ENCODE measurements at places on chromosomes 7 and 10.

- DNase-seq: no peak
Observed at GRCh38 chr10:20986049-20986448, 88.9 kb upstream of the NEBL start.

DNA sequence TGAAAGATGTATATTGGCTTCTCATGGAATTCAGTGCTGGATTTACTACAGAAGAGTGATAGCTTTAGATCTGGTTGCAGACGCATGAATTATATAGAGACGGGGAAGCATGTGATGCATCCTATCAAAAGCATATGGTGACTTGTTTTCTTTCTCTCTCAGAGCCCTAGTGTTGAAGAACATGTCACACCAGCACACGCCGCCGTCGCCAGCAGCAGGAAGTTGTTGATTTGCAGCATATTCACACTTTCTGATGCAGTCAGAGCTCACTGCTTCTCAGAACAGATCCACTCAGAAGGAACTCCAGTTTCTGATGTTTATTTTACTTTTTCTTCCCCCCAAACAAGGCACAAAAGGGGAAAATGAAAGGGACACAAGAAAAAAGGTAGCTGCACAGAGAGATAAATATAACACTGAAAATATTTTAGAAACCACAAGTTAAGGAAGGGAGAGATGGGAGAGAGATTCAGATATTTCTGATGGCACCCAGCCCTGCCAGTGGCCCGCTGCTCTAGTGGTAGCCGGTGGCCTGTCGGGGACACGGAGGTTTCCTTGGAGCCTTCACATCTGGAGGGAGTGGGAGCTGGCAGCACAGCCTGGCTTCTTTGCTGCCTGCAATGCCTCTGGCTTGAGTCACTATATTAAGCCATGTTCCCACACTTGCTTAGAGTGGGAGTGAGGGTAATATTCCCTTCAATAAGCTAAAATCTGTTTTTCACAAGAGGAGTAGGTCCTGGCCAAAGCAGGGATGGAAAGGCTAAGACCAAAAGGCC, 123.2 kb downstream of the NRP1 start:
- no peak for DNase-seq

- no peak for DNase-seq
Observed at GRCh38 chr7:99419323-99420021, 10.7 kb downstream of the BUD31 start.

GRCh38 chr7:81926154-81926553, 156.3 kb upstream of the HGF start:
- DNase-seq: no peak

DNA sequence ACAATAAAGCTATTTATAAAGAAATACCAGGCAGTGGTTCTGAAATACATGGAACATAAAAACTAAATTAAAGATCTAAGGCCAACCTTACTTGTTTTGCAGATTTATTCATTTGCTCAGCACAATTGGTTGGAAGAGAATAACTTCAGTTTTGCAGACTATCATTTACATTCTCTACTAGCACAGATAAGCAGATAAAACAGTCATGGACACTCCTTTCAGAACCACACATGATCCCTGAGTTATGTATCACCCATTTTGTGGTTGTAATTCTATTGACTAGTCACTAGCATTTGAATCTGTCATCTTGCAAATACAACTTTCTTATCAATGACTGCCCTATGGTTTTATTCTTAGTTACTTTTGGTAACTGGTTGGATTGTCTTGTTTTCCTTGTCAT, 45.1 kb downstream of the PRKAR2B start:
- DNase-seq: no peak

GRCh38 chr10:126504063-126504760, 115.9 kb upstream of the ADAM12 start:
- peak; percentile 53 for DNase-seq

DNA sequence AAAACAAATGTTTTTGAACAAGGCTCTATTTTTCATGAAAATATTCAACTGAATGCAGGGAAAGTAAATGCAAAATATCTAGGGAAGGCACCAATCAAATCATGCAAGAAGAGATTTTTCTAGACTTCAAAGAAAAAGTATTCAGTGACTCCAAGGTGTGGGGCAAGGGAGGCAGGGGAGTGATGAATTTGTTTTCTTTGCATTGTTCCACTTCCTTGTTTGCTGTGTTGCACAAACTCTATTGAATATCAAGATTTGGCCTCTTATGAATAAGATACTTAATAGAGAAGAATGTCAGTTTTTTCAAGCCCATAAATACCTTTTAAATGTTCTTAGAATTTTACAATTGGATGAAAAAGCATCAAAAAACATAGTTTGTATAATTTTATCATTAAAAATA, 26.4 kb downstream of the STEAP1 start:
- no peak for DNase-seq

- no peak for DNase-seq
Observed at GRCh38 chr7:29291723-29292618, 97.4 kb downstream of the CHN2 start.

- DNase-seq: no peak
Observed at GRCh38 chr7:70612811-70613210, 519.1 kb upstream of the GALNT17 start.

GRCh38 chr10:5568984-5569383, 44.2 kb downstream of the CALML3 start:
- no peak for DNase-seq

DNA sequence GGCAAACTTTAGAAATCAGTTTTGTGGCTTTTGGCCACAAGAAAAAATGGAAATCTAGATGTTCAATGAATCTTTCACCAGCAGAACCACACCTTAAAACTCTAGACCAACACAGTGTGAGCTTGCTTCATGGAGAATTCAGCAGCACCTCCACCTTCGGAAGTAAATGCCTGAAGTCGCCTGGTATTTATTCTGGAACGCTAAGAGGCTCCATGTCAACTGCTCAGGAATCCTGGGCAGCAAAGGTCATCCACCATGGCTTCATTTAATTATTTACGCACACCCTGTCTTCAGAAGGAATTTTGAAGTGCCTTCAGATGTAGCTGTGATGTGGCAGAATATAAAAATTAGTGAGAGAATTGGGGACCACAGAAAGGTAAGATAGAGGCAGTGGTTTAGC, 167.7 kb downstream of the GFRA1 start:
- no peak for DNase-seq

- DNase-seq: no peak
Observed at GRCh38 chr10:8063128-8063908, 8.8 kb downstream of the GATA3 start.

DNA sequence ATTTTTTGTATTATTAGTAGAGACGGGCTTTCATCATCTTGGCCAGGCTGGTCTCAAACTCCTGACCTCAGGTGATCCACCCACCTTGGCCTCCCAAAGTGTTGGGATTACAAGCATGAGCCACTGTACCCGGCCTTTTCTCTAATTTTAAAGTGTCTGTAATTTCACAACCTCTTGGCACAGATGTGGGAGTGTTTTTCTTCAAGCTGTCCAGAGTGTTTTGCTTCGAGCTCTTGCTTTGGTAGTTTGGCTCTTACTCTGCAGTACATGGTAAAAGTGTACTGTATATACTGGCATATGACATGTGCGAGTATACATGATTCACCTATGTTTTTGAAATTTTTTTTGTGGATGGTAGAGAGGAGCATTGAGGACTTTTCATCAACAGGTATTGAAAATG, 9.8 kb downstream of the SRGN start:
- DNase-seq: no peak

GRCh38 chr10:102620138-102620590, 24.1 kb upstream of the TRIM8 start:
- DNase-seq: no peak

- DNase-seq: no peak
Observed at GRCh38 chr7:117087639-117088396, 134.5 kb downstream of the ST7 start.

GRCh38 chr10:47330366-47330765, 8.1 kb downstream of the GDF2 start:
- DNase-seq: no peak

GRCh38 chr10:93821051-93821772, 63.5 kb downstream of the LGI1 start:
- no peak for DNase-seq

- DNase-seq: no peak
Observed at GRCh38 chr7:142669074-142669654, 80.1 kb upstream of the PRSS1 start.

DNA sequence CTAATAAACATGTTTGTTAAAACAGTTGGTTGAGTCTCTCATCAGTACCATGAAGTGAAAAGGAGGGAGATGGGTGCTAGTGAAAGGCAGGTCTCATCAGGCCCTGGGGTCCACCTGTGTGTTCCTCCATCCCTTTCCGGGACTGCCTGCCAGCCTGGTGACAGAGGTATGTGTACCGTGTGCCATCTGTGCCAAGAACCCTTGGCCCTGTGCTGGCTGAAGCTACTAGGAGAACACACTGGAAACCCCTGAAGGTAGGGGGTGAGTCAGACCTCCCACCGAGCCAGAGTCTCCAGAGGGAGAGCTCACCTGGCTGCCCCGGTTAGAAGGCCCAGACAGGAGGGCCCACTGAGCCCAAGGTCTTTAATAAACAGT, 2.3 kb downstream of the DDIT4 start:
- DNase-seq: no peak

- DNase-seq: no peak
Observed at GRCh38 chr7:106246902-106247711, 37.7 kb downstream of the NAMPT start.

- DNase-seq: no peak
Observed at GRCh38 chr7:65441010-65441409, 67.4 kb downstream of the ZNF92 start.

GRCh38 chr7:126079581-126079980, 1150.0 kb upstream of the POT1 start:
- DNase-seq: no peak

DNA sequence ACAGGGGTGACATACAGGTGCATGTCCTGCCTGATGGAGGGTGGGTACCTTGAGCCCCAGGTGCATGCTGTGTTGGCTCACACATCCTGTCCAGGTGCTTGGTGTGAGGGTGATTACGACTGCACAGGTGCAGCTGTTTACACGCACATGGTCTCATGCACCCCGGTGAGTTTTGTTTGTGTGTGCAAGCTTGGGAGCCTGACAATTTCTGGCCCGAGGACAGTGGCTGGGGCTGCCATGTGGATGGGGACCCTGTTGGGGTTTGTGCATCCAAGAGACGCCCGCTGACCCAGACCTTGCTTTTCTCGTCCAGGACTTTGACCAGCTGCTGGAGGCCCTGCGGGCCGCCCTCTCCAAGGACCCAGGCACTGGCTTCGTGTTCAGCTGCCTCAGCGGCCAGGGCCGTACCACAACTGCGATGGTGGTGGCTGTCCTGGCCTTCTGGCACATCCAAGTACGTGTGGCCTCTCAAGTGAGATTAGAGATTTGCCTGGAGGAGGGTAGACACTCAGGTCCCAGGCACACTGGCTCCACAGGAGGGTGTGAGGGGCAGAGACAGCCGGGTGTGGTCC, 61.7 kb downstream of the PRF1 start:
- DNase-seq: no peak

DNA sequence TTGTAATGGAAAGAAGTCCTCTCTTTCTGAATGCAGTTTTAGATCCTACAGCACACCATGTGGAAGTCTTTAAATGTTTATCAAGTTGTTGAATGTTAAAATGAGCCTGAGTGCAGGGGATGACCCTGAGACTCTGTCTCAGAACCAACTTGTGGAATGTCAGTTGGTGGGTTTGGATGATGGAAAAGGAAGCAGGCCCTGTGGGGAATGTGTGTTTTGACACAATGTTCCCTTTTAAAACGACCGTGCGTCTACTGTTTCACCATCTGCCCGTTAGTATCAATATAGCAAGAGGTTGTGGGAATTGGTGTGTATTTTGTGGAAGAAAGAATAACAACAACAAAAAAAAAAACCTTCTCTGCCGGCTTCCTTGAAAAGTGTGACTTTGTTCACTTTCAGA, 8.3 kb downstream of the DYNC1I1 start:
- DNase-seq: no peak

- no peak for DNase-seq
Observed at GRCh38 chr10:98852686-98853085, 383.0 kb downstream of the HPSE2 start.

DNA sequence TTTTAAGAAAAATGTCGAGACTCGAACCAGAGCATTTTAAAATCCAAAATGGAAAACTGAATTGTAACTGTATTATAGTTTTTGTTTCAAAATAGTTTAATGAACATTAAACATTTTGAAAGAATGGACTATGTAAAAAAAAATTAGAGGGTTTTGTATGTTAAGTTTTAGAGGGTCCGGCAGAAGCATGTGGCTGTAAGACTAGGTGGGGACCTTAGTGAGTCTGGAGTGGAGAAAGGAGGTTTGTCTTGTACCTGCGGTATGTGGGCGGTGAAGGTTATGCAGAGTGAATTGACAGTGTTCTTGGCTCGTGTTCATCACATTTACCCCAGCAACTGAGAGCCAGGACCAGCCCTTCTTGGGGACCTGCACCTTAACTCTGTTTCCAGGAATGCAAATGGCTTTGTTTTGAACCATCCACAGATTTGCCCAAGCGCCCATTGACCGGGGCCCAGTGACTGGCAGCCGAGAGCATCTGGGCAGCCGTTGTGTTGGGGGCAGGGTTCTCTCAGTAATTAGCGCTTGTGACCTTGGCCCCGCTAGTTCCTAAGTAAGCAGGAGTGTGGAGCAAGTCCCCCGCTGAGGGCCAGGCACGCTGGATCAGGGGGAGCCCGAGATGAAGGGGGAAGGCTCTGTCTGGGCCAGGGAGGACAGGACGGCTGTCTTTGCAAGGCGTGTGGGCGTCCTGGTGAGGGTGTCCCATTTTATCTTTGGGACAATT, 1.4 kb upstream of the KLF6 start:
- no peak for DNase-seq

DNA sequence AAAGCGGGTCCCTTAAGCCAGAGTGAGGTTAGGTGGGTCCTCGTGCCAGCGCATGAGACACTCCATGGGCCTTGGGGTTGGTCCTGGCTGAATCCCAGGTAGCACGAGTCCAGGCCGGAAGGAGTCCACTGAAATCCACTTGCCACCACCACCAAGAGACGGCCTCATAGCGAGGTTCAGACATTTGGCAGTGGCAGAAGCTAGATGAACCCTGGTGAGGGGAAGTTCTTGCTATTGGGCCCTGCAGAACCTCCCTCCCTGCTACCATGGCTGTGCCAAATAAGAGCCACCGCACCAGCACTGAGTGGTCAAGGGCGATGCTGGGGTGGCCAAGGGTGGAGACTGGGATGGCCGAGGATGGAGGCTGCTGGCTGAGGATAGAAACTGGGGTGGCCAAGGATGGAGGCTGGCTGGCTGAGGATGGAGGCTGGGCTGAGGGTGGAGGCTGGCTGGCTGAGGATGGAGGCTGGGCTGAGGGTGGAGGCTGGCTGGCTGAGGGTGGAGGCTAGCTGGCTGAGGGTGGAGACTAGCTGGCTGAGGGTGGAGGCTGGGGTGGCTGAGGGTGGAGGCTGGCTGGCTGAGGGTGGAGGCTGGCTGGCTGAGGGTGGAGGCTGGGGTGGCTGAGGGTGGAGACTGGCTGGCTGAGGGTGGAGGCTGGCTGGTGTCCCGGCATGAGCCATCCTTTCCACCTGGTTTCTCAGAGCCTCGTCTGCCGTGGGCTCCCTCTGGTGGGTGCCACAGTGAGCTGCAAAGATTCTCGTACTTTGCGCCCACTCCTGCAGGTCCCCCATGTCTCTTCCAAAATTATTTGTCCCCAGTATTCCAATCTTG, 88.2 kb downstream of the ELFN1 start:
- DNase-seq: no peak

Measured in frontal cortex (tissue), 4 donors.